GM19239 (cell line): ENCODE measurements at places on chromosomes 2 and 18.
A peak's percentile ranks its signal among the peaks of the same experiment; 100 is the strongest.

DNA sequence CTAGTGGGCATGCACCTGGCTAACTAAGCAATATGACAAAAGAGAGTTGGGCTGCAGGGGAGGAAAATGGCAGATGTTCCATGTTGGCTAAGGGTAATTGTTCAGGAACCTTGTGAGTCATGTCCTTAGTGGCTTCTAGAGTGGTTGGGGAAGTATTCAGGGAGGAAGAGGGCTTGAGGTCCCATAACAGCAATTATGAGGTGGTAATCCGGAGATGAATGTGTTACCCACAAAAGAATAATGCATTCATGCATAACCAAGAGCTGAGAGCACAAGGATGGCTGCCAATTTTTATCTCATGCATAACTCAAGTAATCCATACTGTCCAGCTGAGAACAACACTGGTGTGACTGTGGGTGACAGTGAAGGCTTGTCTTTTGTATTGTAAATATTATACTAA is 42.9 kb downstream of the TMEFF2 start:
- DNase-seq: no peak

- no peak for DNase-seq
Observed at GRCh38 chr2:226671141-226671676, 128.4 kb downstream of the IRS1 start.

GRCh38 chr2:216349366-216349765 is 22.9 kb downstream of the MARCHF4 start:
- no peak for DNase-seq

- DNase-seq: no peak
Observed at GRCh38 chr2:193690572-193690971, 1495.8 kb upstream of the TMEFF2 start.

DNA sequence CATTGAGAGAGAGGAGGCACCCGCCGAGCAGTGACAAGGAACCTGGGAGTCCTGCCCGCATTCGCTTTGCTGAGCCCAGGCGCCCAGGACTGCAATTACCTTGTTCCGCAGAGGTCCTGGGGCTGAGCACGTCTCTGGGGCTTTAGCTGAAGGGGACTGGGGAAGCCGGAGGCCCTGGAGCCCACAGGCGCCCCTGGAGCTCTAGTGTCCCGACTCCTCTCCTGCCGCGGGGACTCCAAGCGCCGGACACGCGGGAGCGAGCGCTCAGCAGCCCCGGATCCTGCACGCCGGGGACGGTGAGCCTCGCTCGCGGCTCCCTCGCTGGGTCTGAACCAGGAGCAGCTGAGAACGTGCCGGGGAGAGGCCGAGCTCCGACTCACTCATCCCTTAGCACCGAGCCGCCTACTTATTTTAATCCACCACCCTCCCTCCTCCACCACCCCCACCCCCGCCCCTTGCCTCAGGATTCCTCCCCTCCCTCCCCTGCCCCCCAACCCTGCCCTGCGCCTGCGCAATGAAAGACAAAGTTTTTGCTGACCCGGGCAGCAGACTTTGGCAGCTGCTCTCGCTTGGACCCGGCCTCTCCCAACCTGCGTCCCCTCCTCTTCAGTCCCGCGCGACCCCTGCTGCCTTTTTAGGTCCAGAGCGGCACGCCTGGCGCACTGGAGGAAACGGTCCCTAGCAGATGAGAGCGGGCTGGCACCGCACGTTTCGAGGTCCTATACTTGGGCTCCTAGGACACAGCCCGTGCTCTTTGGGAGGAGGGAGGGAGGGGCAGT is at the start of gene OSR1:
Gene OSR1 (minus strand): TSS at position 382 of the 779 bp plus-strand sequence. CDS start 4,818 bp downstream, outside the sequence.
- DNase-seq: no peak

GRCh38 chr18:46567196-46567595 is 89.8 kb downstream of the LOXHD1 start:
- DNase-seq: no peak

DNA sequence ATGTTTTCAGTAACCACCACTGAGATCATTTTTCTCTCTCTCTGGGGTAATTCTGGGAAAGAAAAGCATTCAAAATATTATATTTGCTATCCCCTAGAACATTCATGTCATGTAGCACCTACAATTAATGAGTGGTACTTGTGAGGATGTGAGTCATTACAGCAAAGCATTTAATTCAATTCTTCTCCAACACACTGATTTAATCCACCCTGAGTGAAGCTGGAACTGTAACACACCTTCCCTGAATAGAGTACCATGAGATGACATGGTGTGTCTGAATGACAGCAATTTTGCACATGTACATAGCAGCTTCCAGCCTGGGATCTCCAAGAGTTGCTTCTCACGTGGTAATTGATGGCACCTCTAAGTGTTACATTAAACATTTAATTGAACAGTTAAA is 207.1 kb upstream of the SLC14A2 start:
- no peak for DNase-seq

GRCh38 chr2:136487421-136487820 is 277.9 kb upstream of the THSD7B start:
- DNase-seq: no peak

DNA sequence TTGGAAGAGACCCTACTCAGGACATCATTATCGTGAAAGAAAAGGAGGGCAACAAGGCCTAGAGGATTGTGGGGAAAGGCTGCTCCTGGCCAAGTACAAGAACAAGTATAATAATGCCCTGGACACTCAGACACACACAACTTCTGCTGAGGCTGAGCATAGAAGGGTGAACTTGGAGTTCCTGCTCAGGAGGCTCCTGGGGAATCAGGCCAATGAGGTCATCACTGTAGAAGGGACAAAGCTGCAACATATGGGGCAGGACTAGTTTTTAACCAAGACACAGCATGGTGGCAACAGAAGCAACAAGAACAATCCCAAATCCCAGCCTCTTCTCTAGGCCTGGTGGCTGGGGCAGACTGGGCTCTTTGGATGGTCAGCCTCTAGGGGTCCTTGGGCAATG is 102.6 kb downstream of the POLR1A start:
- no peak for DNase-seq

GRCh38 chr2:197263077-197263476 is 47.5 kb downstream of the ANKRD44 start:
- DNase-seq: no peak

GRCh38 chr18:28455971-28456370 is 279.0 kb upstream of the CDH2 start:
- DNase-seq: no peak

GRCh38 chr2:232873909-232874641 is 4.0 kb downstream of the SNORC start:
- no peak for DNase-seq

DNA sequence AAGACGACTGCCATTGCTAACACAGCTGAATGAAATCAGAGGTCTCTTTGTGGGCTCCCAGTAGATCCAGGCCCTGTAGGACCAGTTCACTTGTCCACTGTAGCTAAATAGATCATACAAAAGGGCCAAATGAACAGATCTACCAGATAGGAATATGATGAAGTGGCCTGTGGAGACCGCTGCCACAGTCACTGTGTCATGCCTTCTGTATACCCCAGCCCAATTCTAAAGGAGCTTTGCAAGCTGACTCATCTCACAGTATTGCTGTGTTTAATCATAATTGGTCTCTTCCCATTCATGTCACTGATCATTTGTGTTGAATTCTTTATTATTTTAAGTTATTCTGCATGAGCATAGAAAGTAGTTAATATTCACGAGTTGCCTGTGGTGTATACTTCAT is 125.8 kb downstream of the MTCL1 start:
- no peak for DNase-seq

DNA sequence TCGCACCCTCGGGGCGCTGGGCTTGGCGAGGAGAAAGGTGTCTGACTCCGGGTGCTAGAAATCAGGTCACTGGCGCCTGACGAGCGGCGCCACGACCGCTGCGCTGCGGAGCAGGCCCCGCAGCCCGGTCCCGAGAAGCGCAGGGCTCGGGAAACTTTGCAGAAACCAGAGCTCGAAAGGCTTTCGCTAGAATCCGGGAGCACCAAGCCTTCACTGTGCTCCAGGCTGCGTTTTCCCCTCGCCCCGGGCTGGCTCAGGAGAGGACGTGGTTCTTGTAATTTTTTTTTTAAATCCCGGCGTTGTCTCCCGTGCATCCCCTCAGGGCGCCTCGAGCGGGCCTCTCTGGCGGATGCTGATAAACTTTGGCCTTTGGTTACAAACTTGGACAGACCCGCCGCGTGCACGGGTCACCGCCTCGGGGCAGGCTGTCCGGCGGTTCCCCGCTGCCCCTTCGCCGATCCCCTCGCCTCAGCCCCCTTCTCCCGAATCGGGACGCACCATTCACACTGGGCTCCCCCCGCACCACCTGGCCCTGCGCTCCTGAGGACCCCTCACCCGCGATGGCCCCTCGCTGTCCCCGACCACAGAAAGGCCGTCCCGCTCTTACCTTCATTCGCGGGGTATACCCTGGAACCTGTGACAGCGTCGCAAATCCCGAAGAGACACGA is 419 bp downstream of the EPHA4 start:
- peak; percentile 5 for DNase-seq

- no peak for DNase-seq
Observed at GRCh38 chr2:98849113-98849512, 86.9 kb downstream of the CRACDL start.

DNA sequence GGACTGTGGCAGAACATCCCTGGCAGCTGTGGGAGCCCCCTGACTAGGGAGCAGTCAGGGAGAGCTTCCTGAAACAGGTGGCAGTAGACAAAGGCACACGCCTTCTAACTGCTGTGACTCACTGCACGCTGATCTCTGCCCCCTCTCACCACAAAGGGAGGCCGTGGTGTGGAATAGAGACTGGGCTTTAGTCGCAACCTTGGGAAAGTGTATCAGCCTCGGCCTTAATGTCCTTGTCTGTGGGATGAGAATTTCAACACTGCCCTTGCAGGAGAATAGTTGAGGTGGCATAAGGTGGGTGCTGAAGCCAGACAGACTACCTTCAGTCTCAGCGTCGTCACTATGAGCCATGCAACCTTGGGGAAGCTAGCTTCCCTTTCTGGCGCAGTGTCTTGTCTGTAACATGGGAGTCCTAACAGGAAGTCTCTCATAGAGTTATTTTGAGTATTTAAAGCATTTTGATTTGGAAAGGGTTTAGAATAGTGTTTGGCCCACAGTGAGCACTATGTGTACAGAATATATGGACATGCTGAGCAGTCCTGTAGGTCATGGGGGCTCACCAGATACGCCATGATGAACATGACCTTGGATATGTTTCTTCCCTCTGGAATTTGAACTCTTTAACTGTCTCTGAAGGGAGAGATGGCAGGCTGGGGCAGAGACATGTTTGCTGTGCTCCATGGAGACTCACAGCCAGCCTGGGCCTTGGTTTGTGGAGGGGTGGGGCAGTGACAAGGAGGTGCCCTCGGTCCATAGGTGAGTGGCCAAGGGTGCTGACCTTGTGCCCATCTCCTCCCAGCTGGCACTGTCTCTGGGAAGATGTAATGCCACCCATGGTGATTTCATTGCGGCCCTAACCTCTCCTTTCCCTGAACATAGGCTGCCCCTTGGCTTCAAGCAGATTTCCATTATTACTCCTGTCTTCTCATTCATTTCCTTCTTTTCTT is 29.5 kb upstream of the SMAD7 start:
- DNase-seq: no peak

- DNase-seq: no peak
Observed at GRCh38 chr18:63917817-63918216, 10.1 kb downstream of the SERPINB10 start.

DNA sequence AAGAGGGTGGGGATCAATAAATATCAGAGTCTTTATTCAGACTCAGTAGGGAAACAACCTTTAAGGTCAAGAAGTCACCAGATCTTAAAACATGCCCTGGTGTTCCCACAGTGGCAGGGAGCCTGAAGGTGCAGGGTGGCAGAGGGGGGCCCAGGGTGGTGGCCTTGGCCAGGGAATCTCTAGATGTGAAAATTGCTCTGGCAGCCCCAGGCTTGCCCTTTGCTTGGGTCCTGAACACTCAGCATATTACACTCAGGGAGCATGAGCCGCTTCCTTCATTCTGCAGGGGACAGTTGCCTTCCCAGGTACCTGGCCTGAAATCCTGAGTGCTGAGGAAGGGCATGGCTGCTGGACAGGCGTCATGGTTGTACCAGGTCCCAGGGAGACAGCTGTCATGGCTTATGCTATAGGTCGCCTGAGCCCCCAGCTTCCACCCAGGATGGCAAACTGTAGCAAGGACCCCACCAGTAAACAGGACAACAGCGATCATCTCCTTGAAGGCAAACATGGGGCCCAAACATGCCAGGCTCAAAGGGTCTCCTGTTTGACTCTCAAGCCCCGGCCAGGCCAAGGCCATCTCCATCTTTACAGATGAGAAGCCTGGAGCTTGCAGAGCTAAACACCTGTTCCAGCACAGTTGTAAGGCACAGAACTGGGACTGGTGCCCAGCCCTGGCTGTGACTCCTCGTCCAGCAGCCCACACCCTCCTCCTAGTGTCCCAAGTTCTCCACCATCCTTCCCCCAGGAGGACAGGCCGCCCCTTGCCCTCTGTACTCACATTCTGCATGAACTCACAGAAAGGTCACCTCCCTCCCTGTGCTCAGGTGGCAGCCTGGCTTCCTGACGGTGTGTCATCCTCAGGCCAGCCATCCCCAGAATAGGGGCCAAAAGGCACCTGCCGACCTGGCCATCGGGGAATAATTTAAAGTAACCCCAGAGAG is 14.6 kb downstream of the ABCG8 start:
- DNase-seq: no peak

DNA sequence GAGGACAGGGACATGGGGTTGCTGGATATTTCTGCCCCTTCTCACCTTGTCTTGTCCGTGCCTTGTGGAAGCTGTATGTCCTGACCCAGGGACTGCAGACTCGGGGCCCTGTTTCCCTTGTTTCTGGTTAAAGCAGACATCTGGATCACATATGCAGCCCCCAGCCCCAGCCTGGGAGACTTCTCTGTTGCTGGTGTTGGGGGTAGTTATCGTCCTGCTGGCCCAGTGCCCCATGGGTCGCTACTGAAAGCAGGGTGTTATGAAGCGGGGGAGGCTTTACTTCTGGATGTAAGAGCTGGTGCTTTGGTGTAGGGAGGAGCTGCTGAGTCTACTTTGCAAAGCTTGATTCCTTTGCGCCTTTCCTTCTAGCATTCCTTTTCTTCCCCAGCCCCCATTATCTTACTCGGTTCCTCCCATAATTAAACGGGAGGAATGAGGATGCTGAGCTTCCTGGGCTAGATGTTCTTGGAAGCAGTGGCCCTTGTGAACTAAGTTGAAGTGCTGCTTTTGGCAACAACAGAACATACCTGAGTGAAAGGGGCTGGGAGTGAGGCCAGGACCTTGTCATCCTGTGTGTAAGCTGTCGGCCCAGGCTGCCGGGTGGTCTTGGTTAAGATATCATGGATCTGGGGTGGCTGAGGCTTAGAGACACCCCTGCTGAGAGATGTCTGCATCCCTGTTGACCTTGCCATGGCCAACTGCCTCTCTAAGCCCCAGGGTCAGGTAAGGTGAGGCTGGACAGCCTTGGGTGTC is 3.4 kb downstream of the TET3 start:
- DNase-seq: no peak

DNA sequence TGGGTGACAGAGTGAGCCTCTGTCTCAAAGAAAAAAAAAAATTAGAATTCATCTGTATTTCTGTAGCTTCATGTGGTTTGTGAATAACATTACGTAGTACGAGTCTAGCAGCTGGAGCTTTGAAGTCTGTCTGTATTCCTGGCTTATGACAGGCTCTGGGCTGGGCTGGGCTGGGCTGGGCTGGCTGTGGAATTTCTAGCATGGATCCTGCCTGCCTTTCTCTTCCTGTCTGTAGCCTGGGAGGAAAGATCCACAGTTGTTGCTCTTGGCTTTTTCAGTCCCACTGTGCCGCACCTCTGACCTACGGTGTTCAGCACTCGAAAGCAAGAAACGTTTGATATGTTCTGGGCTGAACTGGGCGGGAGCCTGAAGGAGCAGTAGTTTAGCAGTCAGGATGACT is 55.4 kb downstream of the BOLA3 start:
- no peak for DNase-seq

GRCh38 chr18:74050807-74051206 is 96.8 kb downstream of the FBXO15 start:
- DNase-seq: no peak
